ENCODE measurements at places on chromosomes 6 and 20. TPM values are rescaled to one million over a fixed set of nuclear protein-coding genes. Genes with fewer than 3 reads are reported as not detected.
A peak's percentile ranks its signal among the peaks of the same experiment; 100 is the strongest.

GRCh38 chr20:35523298-35523888, 6.1 kb downstream of the C20orf173 start:
- peak; percentile 59 for DNase-seq

DNA sequence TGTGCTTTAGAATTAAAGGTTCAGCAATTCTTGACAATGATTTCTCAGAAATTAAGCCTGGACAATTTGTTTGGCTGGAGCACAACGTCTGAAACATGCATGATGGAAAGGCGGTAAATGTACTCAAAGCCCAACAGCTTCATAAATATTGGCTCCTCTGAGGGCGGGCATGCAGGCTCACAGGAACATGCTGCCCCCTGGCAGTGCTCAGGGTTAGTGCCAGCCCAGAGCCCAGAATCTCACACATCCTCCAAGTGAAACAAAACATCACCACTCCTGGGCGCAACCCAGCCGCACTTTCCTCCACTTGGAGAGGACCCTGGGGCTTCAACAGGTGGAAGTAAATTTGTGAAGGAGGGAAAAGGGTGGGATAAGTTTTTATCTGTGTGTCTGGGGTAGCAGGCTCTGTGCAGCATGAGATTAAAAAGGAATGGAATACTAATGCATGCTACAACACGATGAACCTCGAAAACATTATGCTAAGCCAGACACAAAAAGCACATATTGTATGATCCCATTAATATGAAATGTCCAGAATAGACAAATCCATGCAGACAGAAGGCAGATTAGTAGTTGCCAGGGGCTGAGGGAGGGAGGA, 54.1 kb upstream of the PTPRT start:
- DNase-seq, result no peak

- DNase-seq, result no peak
These were observed 1099.6 kb upstream of the GJE1 start for GRCh38 chr6:141033101-141033500.

- no peak for DNase-seq
These were observed 330.1 kb upstream of the MAP3K7 start for GRCh38 chr6:90916968-90917367.

The APCDD1L gene
- total RNA-seq, result not detected

GRCh38 chr6:139647016-139647415, 272.6 kb upstream of the CITED2 start:
- DNase-seq, result no peak

DNA sequence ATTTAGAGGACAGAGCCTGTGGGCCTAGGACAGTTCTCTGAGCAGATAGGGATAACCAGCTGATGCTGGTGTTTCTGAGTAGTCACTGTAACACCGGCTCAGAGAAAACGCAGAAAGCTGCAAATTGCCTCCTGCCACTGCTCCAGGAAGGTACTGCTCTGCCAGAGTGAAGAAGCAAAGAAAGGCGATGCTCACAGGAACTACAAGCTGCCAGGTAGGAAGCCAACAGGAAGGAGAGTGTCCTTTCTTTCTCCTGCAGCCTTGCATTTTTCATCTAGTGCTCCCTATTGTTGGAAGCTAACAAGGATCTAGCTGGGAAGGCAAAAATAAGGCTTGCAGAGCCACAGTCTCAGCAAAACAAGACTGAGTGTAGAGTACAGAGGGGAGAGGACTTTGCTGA, 70.7 kb upstream of the RAB32 start:
- peak; percentile 4 for DNase-seq

The RAB32 gene
- total RNA-seq, result 37.0 TPM

DNA sequence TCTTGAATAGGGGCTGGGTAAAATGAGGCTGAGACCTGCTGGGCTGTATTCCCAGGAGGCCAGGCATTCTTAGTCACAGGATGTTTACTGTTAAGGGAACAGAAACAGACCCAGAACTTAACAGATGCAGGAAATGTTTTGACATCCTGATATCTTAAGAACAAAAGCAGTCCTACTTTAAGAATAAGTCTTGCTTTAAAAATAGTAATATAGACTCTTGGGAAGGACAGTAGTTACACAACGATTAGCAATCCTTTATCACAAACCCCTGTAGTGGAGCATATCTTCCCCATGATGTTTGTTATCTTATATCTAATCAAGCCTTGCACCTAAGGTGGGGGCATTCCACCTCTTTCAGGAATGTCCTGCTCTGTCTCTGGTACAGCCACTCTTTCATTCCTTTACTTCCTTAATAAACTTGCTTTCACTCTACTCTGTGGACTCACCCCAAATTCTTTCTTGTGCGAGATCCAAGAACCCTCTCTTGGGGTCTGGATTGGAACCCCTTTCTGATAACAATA, 493.7 kb upstream of the SULF2 start:
- DNase-seq, result no peak

The CYP21A2 gene
- total RNA-seq, result 0.44 TPM

- no peak for DNase-seq
These were observed 35.1 kb upstream of the CCN6 start for GRCh38 chr6:112018619-112019416.

Data from endothelial cell (in vitro differentiated cells).